ENCODE measurements at places on chromosomes 3 and 15.

DNA sequence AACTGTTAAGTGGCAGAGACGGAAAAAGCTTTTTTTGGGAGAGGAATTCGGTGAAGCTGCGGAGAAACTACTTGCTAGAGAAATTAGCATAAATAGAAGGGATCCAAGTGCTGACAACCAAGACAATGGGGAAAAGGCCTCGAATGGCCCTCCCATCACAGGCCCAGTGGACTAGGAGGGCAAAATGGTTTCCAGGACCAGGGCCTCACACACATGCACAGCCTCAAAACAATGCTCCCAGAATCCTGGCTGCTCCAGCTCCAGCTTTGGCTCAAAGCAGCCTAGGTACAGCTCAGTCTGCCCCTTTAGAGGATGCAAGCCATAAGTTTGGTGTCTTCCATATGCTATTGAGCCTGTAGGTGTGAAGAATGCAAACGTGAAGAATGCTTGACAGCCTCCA lies 388.2 kb downstream of the OTOL1 start:
- no peak for DNase-seq

DNA sequence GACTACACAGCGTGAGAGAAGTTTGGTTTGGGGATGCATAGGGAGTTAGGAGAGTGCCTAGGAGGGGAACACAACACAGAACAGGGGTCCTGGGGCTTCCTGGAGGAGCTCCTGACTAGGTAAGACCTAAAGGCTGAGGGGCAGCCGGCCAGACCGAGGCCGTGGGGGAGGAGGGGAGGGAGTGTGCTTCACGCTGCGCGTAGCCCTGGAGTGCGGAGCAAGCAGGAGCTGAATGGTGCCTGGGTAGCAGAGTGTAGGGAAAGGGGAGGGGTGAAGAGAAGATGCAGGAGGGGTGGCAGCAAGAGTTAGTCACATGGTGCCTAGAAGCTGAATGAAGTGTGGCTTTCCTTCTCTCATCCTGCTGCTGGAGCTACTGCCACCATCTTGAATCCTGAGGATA lies 32.4 kb upstream of the HHATL start:
- no peak for DNase-seq

GRCh38 chr3:188360364-188360881 lies 206.5 kb downstream of the LPP start:
- DNase-seq, result no peak

DNA sequence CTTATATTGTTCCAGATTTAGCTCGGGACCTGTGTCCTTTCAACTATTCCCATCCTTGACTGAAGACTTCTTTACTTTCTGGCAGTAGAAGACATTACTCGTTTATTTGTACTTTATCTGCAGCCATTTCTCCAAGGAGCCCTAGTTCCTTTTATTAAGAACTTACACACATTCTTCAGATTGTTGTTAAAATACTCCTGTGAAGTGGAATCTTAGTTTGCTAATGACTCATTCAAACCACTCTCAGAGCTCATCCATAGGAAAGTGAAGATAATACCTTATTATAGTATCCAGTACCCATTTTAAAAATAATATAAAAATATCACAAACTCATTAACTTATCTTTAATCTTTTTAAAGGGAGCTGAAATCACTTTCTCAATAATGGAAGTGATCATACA lies 63.5 kb downstream of the C3orf70 start:
- DNase-seq, result no peak

GRCh38 chr3:4824926-4825325 lies 154.3 kb upstream of the BHLHE40 start:
- DNase-seq, result no peak

GRCh38 chr3:149908424-149908957 lies 62.2 kb downstream of the PFN2 start:
- DNase-seq, result no peak

DNA sequence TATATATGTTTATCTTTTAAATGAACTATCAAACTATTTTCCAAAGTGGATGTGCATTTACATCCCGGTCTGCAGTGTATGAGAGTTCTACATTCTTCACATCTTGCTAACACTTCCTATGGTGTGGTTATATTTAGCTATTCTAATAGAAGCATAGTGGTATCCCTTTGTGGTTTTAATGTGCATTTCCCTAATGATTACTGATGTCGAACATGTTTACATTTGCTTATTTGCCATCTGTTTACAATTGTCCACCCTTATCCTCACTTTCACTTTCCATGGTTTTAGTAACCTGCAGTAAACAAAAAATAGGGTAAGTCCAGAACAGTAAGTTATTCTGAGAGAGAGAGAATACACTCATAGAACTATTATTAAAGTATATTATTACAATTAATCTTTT lies 360.5 kb upstream of the NAALADL2 start:
- no peak for DNase-seq

DNA sequence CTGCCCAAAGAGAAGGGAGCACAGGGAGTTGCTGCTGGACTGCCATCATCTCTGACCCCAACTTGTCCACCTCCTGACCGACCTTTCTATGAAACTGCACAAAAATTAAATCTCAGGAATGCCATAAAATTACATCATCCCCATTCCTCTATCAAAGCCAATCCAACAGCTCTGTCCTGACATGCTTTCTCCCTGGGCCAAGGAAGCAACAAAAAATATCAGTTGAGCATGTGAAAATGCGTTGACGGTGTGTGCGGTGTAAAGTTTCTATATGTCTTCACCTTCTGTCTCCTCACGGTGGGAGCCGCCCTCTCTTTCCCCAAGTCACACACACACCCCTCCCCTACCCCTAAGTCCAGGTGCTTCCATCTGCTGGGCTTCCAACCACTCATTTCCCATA lies 3.6 kb upstream of the ZNF774 start:
- DNase-seq, result no peak

DNA sequence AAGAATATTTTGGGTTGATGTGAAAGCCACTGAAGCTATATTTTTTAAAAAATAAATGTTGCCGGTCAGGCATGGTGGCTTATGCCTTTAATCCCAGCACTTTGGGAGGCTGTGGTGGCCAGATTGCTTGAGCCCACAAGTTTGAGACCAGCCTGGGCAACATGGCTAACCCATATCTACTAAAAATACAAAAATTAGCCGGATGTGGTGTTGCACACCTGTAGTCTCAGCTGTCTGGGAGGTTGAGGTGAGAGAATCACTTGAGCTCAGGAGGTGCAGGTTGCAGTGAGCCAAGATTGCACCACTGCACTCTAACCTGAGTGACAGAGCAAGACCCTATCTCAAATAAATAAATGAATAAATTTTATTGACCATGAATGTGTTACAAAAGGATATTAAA lies 39.6 kb downstream of the GOLM2 start:
- peak; percentile 4 for DNase-seq

DNA sequence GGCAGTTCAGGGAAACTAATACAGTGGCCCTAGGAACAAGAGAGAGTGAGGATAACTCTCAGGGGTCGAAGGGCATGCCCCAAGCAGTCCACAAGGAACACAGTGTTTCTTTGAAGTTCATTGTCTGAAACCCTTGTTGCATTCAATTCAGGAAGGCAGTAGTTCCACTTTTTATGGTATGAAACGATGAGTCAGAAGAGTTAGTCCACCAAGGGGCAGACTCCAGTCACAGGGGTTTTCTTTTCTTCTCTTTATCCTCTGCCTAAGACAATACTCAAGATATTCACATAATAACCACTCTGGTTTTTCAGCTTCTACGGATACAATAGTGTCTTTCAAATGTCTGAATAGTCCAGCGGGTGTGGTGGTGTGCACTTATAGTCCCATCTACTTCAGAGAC lies 23.7 kb upstream of the TICRR start:
- DNase-seq, result no peak

Measured in Jurkat, Clone E6-1 (cell line).